Activated T-helper 1 cell treated with anti-CD3 and anti-CD28 coated beads, Interleukin-2, amount 50 U/mL, for 16 hours (primary cell): ENCODE measurements at places on chromosomes 1 and 21.

GRCh38 chr1:29342983-29343382, 106.7 kb downstream of the PTPRU start:
- no peak for DNase-seq

- no peak for DNase-seq
Observed at GRCh38 chr1:241061062-241061461, 295.9 kb downstream of the RGS7 start.

- DNase-seq: no peak
Observed at GRCh38 chr1:66243548-66244130, 290.3 kb upstream of the SGIP1 start.

- DNase-seq: no peak
Observed at GRCh38 chr21:34243562-34243961, 120.2 kb upstream of the KCNE2 start.

DNA sequence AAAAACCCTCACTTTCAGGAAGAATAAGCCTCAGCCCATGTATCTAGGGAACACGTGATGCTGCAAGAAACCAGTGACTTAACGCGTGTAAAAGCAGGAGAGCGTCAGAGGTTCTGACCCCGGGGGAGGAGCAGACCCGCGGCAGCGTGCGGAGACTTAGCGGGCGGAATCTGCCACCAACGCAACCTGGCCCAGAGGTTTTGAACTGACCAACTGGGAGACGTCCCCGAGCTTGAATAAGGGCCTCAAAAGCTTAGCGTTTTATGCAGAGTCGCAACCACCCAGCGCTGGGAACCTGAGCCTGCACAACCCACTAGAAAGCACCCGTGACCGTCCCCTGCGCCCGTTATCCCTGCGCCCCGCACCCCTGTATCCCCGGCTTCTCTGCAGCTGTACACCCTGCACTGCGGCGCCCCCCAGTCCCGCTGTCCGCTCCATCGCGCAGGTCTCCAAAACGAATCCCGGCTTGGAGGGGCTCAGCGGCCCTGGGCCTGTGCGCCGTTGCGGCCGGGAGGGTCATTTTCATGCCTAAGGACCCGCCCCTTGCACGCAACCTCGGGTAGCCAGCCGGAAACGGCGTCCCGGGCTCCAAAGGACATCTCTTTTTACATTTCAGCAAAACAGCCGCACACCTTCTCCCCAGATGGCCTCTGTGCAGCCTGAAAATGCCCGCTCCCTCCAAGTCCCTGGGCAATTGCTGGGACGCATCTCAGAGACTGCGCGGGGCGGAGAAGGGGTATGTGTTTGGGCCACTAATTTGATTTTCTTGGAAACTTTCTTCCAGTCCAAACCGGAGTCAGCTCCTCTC, 29.4 kb upstream of the TRIM17 start:
- no peak for DNase-seq

DNA sequence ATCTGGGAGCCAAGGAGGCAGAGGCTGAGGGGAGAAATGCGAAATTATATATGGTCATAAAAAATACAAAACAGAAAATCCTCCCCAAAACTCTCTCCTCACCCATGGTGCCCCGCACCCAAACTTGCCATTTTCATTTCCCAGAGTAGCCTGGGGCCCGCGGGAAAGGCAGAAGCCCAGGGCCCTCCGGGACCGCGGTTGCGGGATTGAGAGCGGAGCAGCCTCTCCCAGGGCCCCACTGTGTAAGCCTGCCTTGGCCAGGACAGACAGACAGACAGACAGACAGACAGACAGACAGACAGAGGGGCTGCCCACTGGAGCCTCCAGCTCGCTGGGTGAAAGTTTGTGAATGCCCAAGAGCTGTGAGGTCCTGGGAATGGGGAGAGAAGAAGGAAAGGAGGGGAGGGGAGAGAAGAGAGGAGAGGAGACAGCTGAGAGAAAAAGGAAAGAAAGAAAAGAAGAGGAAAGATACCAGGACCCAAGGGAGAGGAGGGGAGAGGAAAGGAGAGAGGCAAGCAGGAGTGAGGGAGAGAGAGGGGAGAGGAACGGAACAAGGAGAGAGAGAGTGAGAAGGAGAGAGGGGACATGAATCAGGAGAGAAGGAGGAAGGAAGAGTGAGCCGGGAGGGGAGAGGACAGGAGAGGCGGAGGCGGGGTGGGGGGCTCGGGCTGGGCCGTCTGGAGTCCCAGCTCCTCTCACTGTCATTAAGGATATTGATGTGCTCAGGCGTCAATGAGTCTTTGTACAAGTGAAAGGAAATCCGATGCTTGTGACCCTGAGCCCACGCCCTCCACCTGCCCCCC, 69.3 kb upstream of the CASZ1 start:
- no peak for DNase-seq

DNA sequence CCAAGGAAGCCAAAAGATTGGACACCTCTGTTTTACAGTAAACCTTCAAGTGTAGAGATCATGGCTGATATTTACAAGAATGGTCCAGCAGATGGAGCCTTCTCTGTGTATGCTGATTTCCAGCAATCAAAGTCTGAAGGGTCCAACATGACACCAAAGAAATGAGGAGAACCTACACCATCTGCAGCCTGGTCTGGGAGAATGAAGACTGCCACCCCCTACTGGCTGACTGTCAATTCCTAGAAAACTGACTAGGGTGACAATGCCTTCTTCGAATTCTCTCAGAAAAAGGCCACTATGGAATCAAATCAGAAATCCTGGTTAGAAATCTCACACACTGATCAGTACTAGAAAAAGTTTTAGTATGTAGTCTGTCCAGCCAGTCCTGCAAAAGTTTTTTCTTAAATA, 83.3 kb downstream of the CDC42BPA start:
- no peak for DNase-seq

DNA sequence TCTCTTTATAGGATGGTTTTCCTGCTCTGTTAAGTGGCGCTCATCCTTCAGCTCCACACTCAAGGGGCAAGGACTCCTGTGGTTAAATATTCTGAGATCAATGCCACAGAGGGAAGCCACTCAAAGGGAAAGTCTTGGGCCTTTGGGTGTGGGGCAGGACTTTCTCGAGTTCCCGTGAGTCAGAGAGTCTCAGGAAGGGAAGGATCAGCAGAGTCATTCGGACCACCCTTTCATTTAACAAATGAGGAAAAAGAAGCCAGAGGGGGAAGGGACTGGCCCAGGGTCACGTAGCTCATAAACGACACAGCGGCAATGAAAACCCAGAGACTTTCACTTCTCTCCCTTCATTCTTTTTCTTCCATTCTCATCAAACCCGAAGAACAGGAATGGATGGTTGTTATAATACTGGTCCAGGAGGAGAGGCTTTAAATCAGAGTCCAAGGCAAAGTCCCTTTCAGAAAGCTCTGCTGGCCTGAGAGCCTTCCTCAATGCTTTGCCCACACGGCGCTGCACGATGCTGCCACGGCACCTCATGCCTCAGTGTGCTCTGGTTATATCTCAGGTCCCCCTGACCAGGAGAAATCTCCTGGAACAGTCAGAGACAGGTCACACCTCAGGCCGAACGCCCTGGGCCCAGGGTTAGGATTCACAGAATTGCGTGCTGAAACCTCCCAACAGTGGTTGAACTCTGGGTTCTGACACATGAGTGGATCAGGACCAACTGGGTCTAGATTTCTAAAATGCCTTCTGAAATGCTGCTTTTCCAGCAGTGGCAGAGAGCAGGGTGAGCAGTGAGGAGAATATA, 65.3 kb downstream of the TENT5C start:
- DNase-seq: no peak
